ENCODE measurements at places on chromosomes 2 and 18.

- DNase-seq = no peak
Measured at GRCh38 chr2:19536136-19536535, 177.7 kb upstream of the OSR1 start.

GRCh38 chr18:37506001-37506400 lies 59.6 kb downstream of the CELF4 start:
- no peak for DNase-seq

DNA sequence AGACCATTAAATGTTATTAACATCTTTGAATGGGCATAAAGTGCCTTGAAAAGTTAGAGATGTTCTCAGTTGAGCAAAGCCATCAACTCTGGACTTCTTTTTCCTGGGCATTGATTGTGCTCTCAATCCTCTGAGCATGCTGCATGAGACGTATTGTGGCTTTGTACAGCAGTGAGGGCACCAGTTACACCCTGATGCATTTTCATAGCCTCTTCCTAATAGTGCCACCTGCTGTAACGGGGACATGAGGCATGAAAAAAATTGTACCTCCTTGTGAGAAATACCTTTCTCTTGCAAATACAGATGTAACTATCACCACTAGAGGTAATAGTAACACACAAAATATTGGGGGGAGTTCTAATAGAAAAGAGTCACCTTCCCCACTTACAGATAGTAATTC lies 697.5 kb downstream of the TMEM182 start:
- DNase-seq = no peak

- DNase-seq = no peak
Measured at GRCh38 chr2:183123117-183123958, 905 bp upstream of the NUP35 start.

- no peak for DNase-seq
Measured at GRCh38 chr2:59560769-59561168, 992.7 kb downstream of the BCL11A start.

DNA sequence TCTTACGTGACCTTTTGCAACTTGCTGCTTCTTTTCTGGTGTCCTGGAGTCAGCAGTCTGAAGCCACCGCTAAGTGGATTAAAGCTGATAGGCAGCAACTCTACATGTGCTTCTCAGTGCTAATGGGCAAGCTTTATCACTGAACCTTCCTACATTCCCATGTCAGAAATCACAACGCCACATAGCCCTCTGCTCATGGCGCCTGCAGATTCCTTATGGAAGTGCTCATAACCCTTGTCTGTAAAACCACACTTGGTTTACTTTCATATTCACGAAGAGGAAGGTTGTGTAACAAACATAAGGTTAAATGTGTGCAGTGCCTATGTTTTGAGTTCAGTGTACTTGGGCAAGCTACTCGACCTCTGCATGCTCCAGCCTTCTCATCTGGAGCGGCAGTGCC lies 319.8 kb downstream of the FBXO15 start:
- DNase-seq = no peak

GRCh38 chr18:8942021-8942908 lies 160.2 kb upstream of the NDUFV2 start:
- DNase-seq = no peak

DNA sequence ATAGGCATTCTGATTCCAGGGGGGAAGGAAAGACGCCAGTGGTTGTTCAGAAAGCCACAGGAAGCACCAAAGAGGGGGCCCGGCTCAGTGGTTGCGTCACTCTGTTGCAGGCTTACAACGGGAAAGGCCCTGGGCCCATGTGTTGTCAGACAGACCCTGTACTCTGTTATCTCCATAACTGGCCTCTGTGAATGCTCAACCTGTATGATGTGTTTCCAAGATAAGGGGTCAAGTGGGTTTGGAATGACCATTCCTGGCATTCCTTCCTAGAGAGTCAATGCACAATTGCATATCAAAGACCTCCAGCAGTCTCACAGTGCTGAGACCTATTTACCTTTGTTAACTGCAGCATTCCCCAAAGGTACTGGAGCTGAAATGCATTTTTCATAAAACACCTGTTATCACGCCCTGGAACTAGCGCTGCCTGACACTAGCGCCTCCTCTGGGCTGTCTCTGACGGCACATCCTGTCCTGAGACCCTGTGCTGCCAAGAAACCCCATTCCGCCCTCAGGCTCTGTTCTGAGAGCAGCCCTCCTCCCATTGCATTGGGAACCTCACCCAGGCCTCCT lies 13.2 kb upstream of the LRRFIP1 start:
- DNase-seq = no peak

Measured in stimulated activated CD8-positive, alpha-beta memory T cell treated with anti-CD3 and anti-CD28 coated beads, Interleukin-15, amount 100 ng/mL, for 24 hours (primary cell).